ENCODE measurements at places on chromosomes 4 and X. TPM values are rescaled to one million over a fixed set of nuclear protein-coding genes. Genes with fewer than 3 reads are reported as not detected.

Gene ARAP2
- 4.6 TPM for polyA plus RNA-seq

Gene H2BW2
- polyA plus RNA-seq, result 1.3 TPM

Gene DCX
- polyA plus RNA-seq, result 0.17 TPM

Gene SPRY1
- 107 TPM for polyA plus RNA-seq

DNA sequence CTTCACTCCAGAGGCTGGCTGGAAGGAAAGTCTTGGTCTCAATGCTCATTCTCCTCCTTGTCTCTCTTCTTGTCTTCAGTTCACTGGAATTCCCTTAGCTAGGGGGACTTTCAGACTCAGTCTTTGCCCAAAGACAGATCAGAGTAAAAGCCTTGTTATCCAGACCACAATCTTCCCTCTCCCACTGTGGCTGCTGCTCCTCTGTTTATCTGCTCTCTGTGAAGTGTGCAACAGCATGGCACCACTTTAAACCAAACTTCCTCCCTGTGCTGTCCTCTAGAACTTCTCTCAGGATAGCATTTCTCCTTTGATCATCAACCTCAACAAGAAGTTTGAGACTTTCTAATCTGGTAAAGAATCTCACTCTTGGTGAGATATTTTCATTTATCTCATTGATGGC is 530.1 kb upstream of the SLIT2 start:
- no peak for DNase-seq

DNA sequence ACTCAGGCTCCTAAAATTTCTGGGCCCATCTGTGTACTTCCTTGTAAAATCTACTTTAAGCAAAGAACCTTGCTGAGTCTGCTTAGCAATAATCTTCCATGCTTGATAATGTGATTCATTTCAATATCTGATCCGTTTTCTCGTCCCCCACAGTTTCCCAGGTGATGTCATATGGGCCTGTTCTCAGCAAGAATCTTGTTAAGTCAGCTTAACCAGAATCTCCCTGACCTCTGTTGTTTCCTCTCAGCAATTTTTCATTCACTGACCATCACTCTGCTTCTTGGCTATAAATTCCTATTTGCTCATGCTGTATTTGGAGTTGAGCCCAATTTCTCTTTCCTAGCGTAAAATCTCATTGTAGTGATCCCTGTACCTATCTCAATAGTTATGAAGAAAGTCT is 13.9 kb downstream of the CSN2 start:
- DNase-seq, result no peak

Gene ASMT
- polyA plus RNA-seq, result 0.28 TPM

Gene MTHFD2L
- polyA plus RNA-seq, result 18.1 TPM

Gene MAGT1
- polyA plus RNA-seq, result 71.7 TPM

DNA sequence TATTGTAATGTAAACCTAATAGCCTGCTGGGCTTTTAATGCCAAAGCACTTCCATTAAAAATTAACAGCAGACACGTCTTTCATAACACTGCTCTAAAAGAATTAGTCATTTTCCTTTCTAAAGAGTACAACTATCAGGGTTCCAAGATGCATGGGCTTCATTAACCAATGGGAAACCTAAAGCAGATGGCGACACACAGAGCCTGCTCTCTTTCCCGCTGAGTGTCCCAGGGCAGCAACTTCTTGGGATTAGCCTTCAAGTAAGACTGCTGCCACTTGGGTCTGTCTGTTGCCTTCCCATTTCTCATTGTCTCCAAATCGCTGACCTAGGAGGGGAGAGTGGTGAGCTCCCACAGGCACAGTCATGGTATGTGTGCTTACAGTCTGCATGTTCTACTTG is 14.0 kb upstream of the PHKA2 start:
- no peak for DNase-seq

DNA sequence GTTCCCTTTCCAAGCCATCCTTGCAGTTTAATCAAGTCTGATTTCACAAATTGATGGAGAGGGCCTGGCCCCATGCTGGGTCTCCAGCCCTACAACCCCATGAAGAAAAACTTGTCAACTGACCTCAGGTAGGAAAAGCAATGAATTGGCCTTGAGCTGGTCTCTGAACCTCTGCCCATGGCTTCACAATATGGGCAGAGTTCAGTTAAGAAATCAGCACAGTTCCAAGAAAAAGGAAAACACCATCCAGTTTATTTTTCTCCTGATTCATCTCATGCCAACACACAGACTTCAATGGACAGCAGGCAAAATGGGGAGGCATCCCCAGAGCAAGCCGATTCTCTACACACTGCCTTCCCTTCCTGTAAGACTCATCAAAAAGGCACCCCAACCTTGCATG is 3.3 kb downstream of the RIPPLY1 start:
- no peak for DNase-seq

GRCh38 chr4:41709844-41710481 is 38.6 kb downstream of the PHOX2B start:
- DNase-seq, result no peak

DNA sequence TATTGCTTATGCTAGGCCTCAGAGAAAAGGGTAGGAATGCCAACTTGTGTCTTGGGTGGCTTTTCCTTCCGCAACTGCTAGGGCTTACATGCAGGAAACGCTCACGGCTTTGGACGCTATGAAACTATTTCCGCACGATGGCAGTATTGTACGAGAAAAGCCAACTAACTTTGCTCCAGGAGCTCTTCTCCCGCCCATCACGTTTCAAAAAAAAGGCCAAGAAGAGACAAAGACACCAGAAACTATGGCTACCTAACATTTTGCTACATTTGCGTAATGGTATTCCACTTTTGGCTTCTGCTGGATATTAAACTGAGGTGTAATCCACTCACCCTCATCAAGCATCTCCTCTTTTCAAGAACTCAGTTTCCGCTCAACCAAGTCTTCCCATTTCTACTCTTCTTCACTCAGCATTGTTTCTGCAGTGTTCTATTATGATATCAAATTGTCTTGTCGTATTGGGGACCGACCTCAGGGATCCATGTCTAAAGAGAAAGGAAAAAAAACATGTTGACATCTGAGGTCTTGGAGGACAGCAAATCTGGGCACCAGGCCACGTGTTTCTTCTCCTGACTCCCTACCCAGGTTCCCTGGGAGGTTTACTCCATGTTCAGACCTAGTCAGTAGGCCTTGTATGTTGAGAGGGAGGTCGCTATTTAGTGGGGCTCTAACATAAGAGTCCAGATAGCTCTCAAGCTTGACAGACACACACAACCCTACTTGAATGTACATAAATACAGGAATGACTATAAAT is 239.4 kb upstream of the STK26 start:
- peak; percentile 92 for DNase-seq

DNA sequence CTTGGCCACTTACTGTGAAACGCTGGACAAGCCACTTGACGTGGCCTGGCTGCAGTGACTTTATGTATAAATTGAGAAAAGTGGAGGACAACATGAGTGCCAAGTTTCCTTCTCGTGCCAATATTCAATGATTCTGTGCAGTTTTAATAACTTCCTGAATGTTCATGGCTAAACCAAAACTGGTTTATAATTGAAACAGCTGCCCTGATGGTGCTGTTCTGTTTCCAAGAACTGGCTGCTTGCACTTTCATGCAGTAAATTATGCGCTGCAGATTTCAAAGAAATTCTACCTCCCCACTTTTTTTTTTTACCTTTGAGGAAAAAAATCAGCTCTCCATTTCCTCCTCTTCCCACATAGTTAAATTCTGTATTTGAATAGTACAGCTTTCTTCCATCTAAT is 205.2 kb upstream of the CASK start:
- DNase-seq, result no peak

DNA sequence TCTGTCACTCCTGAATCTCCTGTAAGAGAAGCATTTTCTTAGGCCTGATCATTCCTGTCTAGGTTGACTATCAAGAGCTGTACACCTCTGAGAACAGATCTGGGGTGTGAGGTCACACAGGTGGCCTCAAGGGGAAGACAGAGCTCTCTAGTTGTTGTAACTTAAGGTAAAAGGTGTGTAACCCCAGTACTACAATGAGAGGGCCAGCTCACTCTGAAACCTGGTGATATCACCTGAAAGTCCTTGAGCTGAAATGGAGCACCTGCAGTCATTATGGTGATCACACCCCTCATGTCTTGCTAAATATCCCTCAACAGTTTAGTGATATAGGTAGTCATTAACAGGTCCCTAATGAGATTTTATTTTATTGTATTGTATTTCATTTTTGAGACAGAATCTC is 8.8 kb upstream of the FAM9C start:
- no peak for DNase-seq

DNA sequence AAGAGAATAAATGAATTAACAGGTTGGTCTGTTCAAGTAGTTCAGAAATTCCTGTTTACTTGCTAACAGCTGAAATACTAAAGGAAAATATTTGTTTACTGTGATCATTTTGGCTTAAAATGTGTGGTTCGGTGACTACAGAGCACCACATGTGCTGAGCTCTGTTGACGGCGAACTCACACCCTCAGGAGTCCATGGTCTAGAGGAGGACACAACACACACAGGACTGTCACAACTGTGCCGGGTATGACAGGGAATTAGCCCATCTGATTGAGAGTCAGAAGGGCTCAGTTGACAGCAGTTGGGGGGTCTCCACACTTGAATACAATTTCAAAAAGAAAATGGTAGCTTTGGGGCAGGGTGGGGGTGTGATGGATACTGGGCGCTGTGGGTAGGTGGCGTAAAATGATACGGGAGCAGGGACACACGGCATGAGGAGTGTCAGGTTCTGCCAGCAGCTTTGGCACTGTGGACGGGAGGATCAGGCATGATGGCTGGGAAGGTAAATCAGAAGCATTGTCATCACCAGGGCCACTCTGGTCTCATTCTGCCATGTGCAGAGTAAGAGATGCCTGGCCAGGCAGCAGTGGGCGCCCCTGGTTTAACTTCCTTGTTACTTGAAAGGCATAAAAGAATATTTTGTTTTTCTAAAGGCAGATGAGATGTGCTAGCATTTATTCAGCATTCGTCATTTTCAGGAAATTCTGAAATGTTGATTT is 33.3 kb downstream of the CLDN22 start:
- no peak for DNase-seq

- DNase-seq, result no peak
Observed at GRCh38 chrX:121649417-121649816, 602.0 kb downstream of the GLUD2 start.

Gene MAGEA4
- polyA plus RNA-seq, result not detected

DNA sequence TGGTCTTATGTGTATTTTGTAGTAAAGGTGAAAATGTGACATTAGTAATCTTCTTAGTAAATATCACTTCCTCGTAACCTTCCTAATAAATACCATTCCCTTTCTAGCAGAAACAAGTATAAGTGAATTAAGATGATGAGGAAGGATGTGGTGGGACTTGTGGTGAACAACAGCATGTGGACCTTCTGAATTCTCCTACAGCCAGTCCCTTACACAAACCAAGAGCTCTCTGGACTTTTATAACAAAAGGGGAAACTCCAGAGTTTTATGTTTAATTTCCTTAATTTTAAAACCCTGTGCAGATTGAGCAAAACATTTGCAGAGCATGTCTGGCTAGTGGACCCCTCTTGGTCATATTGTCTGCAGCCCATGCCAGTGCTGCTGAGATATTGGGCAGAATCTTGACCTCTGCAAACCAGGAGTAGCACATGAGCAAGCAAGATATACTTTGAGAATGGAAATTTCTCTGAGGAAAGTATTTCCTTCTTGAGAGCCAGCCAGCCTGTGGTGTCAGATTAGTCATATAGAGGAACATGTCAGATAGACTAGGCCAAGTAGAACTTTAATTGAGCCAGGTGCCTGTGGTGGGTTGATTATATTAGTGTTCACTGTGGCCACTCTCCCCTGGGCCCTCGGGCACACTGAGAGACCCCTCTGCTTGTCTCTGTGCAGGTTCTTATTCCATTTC is 328.2 kb downstream of the DKK2 start:
- no peak for DNase-seq

- DNase-seq, result no peak
Observed at GRCh38 chrX:48504261-48504660, 4.5 kb upstream of the PORCN start.

Gene GPR50
- polyA plus RNA-seq, result not detected

Gene CD40LG
- polyA plus RNA-seq, result 0.43 TPM

Gene TEX13D
- not detected for polyA plus RNA-seq

DNA sequence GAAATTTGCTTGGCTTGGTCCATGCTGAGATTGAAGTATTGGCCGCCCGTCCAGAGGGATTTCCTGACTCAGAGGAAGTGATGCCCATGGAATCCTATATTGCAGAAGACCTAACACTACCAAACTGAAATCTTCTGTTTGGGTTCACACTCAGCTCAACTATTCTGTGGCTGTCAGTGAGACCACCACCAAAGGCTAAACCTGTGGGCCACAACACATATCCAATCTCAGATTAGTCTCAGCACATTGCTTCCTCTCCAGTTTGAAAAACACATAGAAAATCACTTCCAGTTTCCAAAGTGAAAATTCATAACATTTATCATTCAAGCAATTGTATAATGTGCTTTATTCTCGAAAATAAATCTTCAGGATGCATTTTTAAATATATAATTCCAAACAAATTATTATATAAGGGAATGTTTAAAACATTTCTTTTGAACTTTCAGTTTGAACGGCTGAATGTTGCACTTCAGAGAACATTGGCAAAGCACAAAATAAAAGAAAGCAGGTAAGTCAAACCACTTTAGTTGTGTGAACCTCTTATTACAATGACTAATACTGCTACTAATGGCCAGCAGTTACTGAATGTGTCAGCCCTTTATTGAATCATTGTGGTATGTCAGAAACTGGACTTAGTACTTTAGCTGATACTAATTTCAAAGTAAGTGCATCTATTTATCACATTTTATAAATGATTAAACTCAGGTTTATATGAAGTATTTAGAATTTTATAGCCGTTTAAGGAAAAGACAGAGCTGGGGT is 37.0 kb downstream of the GUCY1A1 start:
- no peak for DNase-seq

GRCh38 chr4:185859111-185859510 is 47.1 kb upstream of the SORBS2 start:
- no peak for DNase-seq

DNA sequence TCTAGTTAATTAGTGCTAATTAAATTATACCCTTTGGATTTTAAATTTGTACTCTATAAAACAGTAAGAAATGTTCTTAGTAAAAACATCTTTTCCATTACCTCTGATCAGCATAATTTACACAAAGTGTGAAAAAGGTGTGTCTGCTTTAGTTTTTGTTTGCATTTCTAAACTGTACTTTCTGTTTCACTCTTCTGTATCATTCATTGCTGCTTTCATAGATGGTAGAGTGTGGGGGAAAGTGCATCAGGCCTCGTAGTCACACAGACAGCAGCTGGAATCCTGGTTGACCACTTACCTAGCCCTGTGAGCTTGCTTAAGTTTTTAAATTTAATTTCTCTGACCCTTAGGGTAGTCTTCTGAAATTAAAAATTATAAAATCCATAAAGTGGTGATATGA is 275.4 kb upstream of the PITX2 start:
- no peak for DNase-seq

Gene TLR1
- polyA plus RNA-seq, result 2.5 TPM

Gene CBLL2
- not detected for polyA plus RNA-seq
